ENCODE measurements at places on chromosomes 5 and 9. TPM values are rescaled to one million over a fixed set of nuclear protein-coding genes. Genes with fewer than 3 reads are reported as not detected.

The PPP3R2 gene
- not detected for total RNA-seq

The SPATA31D4 gene
- not detected for total RNA-seq

The IL4 gene
- total RNA-seq, result not detected

The ALAD gene
- 27.8 TPM for total RNA-seq

The ENTREP1 gene
- 16.3 TPM for total RNA-seq

The IFNA21 gene
- not detected for total RNA-seq

The GABBR2 gene
- 0.41 TPM for total RNA-seq

The MTREX gene
- 163 TPM for total RNA-seq

The DIPK1B gene
- 18.3 TPM for total RNA-seq

The GGTA1 gene
- total RNA-seq, result 6.9 TPM

The PIP5K1B gene
- total RNA-seq, result 4.5 TPM

Data from tongue (tissue), 3 donors.